Thymus (tissue), 14 donors: ENCODE measurements at places on chromosomes 5 and 9. TPM values are rescaled to one million over a fixed set of nuclear protein-coding genes. Genes with fewer than 3 reads are reported as not detected.

Gene OGN
- polyA plus RNA-seq: 3.4 TPM

Gene ADGRD2
- 0.50 TPM for polyA plus RNA-seq

Gene ZBTB34
- 4.0 TPM for polyA plus RNA-seq

Gene CTXN3
- 0.30 TPM for polyA plus RNA-seq

Gene TMC1
- 0.59 TPM for polyA plus RNA-seq

Gene PDGFRB
- polyA plus RNA-seq: 8.6 TPM

Gene CBY3
- 0.07 TPM for polyA plus RNA-seq

Gene ZNF474
- polyA plus RNA-seq: 0.50 TPM

Gene PCDHGA7
- 0.46 TPM for polyA plus RNA-seq

Gene ANKRD55
- 6.7 TPM for polyA plus RNA-seq

Gene LSM11
- polyA plus RNA-seq: 1.8 TPM

Gene ZNF883
- polyA plus RNA-seq: 1.6 TPM

Gene AK8
- 2.3 TPM for polyA plus RNA-seq

Gene MAMDC4
- 14.0 TPM for polyA plus RNA-seq

Gene TSTD2
- 19.6 TPM for polyA plus RNA-seq

Gene LECT2
- not detected for polyA plus RNA-seq

Gene GRM6
- polyA plus RNA-seq: 0.02 TPM

Gene NXNL2
- polyA plus RNA-seq: 0.34 TPM

Gene IL4
- 0.59 TPM for polyA plus RNA-seq

Gene NUP155
- polyA plus RNA-seq: 6.0 TPM
